Breast epithelium (tissue), 4 donors: ENCODE measurements at places on chromosomes 16 and 17. TPM values are rescaled to one million over a fixed set of nuclear protein-coding genes. Genes with fewer than 3 reads are reported as not detected.

GRCh38 chr16:71537643-71538042 lies 11.4 kb downstream of the CHST4 start:
- no peak for DNase-seq
- no peaks in the 10 kb centered on the region for H3K27me3 ChIP-seq
- H3K4me3 ChIP-seq, result no peak overlapping the region
- H3K27ac ChIP-seq, result no peak overlapping the region

- no peaks in the 10 kb centered on the region for H3K4me1 ChIP-seq
- H3K36me3 ChIP-seq, result no peaks in the 10 kb centered on the region
- H3K27ac ChIP-seq, result no peak overlapping the region
- no peak overlapping the region for H3K4me3 ChIP-seq
- DNase-seq, result no peak
These were observed 500.0 kb upstream of the SALL1 start for GRCh38 chr16:51651061-51651466.

GRCh38 chr17:34671191-34671590 lies 91.8 kb downstream of the TMEM132E start:
- H3K27ac ChIP-seq, result no peak overlapping the region
- no peak for DNase-seq
- H3K27me3 ChIP-seq, result no peaks in the 10 kb centered on the region
- H3K4me1 ChIP-seq, result no peaks in the 10 kb centered on the region

DNA sequence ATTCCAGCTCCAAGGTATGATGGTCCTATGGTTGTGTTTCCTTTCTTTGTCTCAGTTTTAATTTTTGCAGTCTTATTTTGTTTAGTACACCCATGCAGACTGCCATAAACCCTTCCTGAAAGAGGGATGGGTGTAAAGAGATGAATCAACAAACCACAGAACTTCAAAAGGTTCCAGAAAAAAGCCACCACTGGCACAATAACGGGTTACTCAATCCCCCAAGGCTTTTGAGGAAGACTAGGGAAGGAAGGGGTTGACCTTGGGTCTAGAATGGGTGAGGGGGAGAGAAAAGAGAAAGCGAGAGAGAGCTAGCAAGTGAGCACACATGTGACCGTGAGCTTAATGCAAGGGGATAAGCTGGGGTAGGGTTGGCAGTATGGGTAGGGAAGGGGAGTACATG lies 168.1 kb downstream of the XYLT1 start:
- no peaks in the 10 kb centered on the region for H3K27me3 ChIP-seq
- H3K27ac ChIP-seq, result no peak overlapping the region
- no peaks in the 10 kb centered on the region for H3K36me3 ChIP-seq
- DNase-seq, result no peak

DNA sequence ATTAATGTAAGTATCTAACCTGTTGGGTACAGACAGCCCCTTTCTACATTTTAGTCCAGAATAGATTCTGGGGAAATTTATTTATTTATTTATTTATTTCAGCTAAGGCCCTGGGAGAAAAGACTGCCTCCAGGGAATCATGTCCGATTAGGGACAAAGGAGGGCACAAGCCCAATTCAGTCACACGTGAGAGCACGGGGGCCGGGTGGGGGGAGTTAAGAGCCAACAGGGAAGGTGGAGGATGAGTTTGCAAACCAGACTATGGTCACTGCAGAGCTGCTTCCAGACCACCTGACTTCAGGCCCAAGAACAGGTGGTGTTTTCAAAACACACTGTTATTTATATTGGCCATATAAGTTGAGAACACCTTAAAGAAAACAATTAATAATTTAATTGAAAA lies 1.6 kb upstream of the ZFHX3 start:
- peak overlapping the region; percentile 94 for H3K27ac ChIP-seq
- no peaks in the 10 kb centered on the region for H3K27me3 ChIP-seq
- peaks cover 6% of the 10 kb centered on the region for H3K4me1 ChIP-seq
- H3K36me3 ChIP-seq, result no peaks in the 10 kb centered on the region
- DNase-seq, result no peak

WDR81 gene
- total RNA-seq, result 52.6 TPM
